H9 (cell line): ENCODE measurements at places on chromosomes 7 and 10. TPM values are rescaled to one million over a fixed set of nuclear protein-coding genes. Genes with fewer than 3 reads are reported as not detected.
A peak's percentile ranks its signal among the peaks of the same experiment; 100 is the strongest.

- DNase-seq: no peak
Observed at GRCh38 chr10:5829267-5829666, 16.0 kb upstream of the GDI2 start.

Gene TEX47
- not detected in 2 replicates for total RNA-seq

Gene GPR22
- not detected in 2 replicates for total RNA-seq

Gene WEE2
- not detected in 2 replicates for total RNA-seq

DNA sequence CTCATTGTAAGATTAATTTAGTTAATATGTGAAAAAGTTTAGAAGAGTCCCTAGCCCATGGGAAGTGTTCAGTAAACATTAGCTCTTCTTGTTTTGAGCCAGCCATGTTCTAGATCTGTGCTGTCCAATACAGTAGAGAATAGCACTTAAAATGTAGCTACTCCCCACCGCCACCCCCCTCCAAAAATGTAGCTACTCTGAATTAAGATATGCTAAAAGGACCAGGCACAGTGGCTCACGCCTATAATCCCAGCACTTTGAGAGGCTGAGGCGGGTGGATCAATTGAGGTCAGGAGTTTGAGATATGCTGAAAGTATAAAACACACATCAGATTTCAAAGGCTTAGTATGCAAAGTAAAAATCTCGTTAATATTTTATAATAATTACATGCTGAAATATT lies 47.3 kb upstream of the MXI1 start:
- DNase-seq: peak; percentile 2
